ENCODE measurements at places on chromosomes 5 and 9.
A peak's percentile ranks its signal among the peaks of the same experiment; 100 is the strongest.

DNA sequence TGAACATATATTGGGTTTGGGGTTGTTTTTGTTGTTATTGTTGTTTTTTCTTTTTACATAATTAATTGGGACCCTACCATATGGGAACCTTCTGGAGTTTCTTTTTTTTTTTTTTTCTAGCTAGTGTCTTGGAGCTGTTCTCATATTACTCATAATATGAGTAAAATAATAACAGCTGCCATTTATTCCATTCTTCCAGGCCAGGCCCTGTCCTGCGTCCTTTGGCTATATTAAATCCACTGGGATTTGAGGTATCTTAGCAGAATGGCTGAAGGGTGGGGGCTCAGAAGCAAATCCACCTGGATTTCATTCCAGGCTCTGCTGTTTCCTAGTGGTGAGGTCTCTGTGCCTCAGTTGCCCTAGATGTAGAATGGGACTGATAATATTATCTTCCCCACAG, 47.2 kb upstream of the RPL26L1 start:
- DNase-seq = no peak

GRCh38 chr9:71937898-71938297, 26.5 kb downstream of the C9orf85 start:
- no peak for DNase-seq

- no peak for DNase-seq
These were observed 5.4 kb downstream of the LSM11 start for GRCh38 chr5:157748760-157749461.

DNA sequence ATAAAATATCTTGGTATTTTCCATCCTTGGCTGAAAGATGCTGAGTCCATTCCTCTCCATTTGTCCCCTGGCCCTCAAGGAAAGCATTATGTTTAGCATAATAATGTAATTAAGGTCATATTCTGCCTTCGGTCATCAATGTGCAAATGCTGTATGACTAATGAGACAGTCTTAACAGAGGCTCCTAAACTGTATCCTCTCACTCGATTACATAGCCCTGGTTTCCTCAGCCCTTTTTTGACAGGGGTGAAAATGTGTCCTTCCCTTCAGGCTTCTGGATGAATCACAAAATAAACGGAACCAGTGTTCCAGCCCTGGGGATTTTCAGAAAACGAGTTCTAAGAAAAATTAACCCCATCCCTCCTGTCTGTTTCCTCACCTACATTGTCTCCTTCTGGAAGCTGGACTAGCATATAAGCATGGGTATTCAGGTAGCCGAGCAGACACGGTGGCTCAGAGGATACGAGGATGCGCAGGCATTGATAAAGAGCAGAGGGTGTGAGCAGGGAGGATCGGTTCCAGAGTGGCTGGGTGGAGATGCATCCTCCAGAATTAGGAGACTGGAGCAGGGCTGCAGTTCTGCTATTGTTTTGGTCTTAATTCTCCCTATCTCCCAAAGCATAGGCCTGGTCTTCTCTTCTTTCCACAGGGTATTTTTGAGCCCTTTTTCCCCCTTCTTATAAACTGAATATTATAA, 742.9 kb downstream of the TLR4 start:
- DNase-seq = no peak

- DNase-seq = no peak
These were observed 100.6 kb upstream of the IER5L start for GRCh38 chr9:129278391-129279237.

DNA sequence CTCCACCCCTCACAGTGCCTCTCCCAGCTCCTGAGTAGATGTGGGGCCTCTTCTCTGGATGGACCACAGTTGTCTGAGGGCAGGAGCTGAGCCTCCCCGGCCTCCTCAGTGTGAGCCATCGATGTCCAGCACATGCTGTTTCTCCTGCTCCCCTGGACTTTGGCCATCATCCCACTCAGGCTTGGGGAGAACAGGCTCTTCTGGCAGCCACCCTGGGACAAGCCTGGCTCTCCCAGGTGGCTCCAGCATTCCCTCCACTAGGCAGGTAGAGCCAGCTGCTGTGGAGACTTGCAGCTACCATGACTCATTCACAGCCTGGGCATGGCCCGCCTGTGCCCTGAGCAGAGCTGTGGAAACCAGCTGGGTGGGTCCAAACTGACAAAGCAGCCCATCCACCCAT, 77.0 kb downstream of the CSNK1A1 start:
- no peak for DNase-seq

- DNase-seq = no peak
These were observed 132.6 kb downstream of the GHR start for GRCh38 chr5:42555797-42556196.

DNA sequence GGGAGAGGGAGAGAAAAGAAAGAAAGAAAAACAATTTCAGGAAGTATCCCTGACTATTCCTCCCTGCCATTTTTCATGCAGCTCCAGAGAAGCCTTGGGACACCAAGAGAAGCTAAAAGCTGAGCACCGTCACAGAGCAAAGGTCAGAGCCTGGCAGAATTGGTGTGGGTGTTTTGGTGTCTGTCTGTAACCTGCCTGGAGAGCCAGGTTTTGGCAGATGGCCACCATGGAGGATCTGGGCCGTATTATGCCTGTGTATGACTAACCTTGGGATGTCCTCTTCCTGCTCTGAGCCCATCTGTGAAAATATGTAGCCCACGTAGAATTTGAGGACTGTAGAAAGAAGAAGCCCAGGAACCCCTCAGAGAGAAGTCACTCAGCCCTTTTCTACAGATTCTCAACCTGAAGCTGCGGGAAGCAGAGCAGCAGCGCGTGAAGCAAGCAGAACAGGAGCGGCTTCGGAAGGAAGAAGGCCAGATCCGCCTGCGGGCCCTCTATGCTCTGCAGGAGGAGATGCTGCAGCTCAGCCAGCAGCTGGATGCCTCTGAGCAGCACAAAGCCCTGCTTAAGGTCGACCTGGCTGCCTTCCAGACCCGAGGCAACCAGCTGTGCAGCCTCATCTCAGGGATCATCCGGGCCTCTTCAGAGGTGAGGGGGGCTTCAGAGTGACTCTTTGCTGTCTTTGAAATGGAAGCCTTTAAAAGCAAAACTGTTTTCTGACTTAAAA, 18.8 kb downstream of the GLE1 start:
- no peak for DNase-seq

GRCh38 chr5:62606878-62607277, 28.3 kb downstream of the LRRC70 start:
- DNase-seq = no peak

GRCh38 chr5:73917433-73917832, 291.4 kb downstream of the ARHGEF28 start:
- DNase-seq = no peak

DNA sequence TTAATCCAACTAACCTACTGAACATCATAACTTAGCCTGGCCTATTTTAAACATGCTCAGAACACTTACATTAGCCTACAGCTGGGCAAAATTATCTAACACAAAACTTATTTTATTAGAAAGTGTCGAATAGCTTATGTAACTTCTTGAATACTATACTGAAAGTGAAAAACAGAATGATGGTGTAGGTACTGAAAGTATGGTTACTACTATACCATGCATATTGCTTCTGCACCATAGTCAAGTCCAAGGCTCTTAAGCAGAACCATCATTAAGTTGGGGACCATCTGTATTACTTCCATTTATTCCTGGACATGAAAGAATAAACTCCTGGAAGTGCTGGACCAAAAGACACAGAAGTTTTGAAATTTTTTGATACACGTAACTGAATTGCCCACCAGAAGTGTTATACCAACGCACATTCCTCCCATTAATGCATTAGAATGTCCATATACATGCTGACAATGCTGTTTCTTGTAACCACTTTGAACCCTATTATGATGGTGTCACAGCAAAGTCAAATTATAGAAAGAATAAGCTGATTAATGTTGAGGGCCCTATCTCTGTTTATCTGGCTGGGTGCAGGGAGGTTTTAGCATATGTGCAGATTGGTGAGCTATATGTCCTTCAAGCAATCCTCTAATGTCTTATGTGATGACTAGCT, 375.7 kb downstream of the ACTL7B start:
- DNase-seq = no peak

DNA sequence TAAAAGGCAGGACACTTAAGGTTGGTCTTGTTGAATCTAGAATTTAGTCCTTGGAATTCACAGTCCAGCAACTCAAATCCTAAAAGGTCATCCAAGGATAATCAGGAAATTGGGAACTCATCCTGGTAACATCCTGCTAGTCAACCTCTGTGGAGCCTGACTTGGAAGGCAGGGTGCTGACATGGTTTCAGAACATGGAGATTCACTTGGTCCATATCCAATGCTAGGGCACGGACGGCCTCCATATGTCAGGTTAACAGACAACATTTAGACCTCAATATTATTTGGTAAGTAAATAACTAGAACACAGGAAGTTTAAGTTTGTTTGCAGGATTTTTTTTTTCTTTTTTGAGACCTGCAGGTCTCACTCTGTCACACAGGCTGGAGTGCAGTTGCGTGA, 783 bp upstream of the DNAH5 start:
- DNase-seq = no peak

DNA sequence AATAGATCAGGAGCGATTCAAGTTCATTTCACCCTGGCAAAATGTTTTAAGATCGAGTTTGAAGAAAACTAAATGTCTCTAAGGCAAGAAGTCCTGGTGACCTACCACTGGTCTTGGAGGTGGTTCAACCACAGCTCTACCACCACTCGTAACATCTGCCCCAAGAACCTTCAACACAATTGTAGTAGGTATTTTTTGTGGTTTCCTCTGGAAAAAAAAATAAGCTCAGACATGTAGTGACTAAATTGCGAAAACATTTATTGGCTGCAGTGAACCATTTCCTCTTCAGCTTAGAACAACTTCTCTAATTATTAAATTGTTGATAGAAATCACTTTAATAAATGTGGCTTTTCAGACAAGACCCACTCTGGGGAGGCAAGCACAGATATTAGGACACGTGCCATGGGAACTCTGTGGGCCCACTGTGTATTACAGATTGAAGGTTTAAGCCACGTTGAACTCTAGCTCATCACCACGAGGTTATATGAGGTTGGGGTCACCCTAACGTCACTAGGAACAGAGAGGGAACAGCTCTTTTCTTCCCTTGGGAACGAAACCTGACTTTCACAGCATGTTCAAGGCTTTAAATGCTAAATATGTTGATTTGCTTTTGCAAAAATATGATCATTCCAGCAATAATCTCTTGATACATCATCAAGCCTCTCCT, 142.9 kb downstream of the HSD17B3 start:
- no peak for DNase-seq

- no peak for DNase-seq
These were observed 45.8 kb downstream of the THOC3 start for GRCh38 chr5:175922192-175922885.

DNA sequence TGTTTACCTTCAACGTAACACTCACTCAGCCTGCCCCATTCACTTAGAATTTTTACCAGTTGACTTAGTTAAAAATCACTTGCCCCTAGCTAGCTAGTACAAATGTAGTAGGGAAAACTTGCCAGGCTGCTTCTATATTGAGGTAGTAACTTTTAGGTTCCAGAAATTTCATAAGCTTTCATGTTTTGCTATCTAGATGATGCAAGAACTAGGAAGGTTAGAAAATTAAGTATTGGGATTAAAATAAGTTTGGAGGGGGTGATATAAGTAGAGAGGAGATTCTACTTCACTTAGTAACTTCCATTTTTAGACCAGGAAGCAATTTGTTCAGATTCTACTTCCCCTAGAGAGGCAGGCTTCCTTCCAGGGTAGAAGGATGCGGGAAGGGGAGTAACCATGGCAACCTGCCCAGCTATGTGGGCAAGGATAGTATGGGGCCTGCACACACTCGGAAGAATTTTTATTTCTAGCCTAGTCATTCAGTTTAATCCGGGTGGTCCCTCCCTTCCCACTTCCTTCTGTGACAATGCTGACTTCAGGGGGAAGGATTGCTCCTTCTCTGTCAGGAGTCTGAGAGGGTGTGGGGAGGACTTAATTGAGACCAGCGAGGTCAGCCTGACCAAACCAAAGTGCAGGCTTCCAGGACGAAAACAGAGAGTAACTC, 4.2 kb downstream of the DAB2 start:
- no peak for DNase-seq

GRCh38 chr5:177588413-177588909, 3.5 kb upstream of the TMED9 start:
- DNase-seq = no peak

- no peak for DNase-seq
These were observed 131.9 kb downstream of the PRDM9 start for GRCh38 chr5:23639326-23639725.

DNA sequence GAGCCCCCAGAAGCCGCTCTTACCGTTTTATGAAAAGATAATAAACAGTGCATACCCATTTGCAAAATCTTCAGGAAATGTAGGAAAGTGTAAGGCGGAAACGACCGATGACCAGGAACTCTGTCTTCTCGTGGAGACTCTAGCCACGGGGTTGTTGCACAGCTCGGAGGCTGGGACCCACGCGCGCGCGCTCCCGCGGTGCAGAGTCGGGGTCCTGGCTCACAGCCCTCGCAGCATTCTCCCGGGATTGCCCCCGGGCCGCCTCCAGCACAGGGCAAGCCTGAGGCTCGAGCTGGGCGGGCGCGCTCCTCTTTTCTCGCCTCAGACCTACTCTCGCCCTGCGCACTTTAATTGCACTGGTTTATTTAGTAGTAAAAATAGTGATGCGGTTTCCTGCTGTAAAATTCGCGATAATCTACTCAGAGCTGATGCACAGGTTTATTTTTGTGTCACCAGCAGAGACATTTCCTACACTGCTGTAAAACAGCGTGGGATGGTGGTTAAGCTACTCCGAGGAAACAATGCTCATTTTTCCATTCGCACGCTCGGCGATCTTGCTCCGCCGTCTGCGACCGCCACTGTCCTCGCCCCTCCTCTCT, 15.5 kb downstream of the TRIM7 start:
- peak; percentile 76 for DNase-seq
